ENCODE measurements at places on chromosomes 13 and 19.
A peak's percentile ranks its signal among the peaks of the same experiment; 100 is the strongest.

DNA sequence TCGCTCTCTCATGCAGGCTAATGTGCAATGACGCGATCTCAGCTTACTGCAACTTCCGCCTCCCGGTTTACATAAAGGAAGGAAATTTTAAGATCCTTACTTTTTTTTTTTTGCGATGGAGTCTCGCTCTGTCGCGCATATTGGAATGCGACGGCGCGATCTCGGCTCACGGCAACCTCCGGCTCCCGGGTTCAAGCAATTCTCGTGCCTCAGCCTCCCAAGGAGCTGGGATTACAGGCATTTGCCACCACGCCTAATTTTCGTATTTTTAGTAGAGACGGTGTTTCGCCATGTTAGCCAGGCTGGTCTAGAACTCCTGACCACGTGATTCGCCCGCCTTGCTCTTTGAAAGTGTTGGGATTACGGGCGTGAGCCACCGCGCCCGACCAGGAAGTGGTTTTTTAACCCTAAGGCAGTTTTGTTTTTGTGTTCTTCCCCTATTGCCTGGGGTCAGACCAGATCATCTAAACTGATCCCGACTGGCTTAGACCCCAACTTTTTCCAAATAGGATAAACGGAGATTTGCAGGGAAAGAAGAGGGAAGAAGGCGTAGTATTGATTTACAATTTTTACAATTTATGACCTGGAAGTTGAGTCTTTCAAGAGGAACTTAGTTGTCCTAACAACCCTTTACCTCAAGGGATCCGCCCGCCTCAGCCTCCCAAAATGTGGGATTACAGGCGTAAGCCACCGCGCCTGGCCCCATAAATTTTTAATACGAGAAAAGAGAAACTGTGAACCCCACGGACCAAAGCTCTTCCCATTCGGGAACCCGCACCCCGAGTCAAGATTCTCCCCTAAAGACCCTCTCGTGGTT, 142.0 kb downstream of the ZNF737 start:
- peak; percentile 90 for DNase-seq

DNA sequence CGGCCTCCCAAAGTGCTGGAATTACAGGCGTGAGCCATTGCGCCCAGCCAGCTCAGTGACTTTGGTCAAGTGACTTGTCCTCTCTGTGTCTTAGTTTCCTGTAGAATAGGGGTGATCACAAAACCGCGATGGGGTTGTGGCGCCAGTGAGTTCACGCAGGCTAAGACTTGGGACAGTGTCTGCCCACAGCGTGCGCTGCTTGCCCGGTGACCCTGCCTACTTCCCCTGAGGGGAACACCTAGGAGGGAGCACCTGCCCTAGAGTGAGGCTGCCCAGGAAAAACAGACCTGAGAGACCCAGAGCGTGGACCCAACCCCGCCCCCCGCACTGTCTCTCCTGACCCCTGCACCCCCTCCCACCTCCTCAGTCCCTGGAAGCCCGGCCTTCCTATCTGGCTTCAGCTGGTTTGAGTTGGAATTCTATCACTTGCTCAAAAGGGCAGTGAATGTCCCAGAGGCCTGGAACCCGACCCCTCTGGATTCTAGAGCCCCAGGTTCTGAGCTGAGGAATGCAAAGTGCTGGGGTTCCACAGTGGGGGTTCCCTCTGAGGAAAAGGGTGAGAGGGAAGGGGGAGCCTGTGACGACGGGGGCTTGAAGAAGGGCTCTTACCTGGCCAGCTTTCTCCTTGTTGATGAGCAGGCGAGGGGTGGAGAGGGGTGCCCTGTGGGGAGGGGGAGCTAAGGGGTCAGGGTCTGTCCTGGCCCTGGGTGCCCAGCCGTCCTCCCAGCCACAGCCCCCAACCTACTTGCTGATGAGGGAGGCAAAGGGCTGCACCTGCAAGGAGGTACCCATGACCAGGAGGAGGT, 2.2 kb upstream of the RINL start:
- DNase-seq: no peak

GRCh38 chr13:50140581-50141374, 125.5 kb downstream of the KCNRG start:
- DNase-seq: peak; percentile 25

GRCh38 chr19:17302391-17303166, 646 bp downstream of the ABHD8 start:
- no peak for DNase-seq
